ENCODE measurements at places on chromosomes 16 and 17.

DNA sequence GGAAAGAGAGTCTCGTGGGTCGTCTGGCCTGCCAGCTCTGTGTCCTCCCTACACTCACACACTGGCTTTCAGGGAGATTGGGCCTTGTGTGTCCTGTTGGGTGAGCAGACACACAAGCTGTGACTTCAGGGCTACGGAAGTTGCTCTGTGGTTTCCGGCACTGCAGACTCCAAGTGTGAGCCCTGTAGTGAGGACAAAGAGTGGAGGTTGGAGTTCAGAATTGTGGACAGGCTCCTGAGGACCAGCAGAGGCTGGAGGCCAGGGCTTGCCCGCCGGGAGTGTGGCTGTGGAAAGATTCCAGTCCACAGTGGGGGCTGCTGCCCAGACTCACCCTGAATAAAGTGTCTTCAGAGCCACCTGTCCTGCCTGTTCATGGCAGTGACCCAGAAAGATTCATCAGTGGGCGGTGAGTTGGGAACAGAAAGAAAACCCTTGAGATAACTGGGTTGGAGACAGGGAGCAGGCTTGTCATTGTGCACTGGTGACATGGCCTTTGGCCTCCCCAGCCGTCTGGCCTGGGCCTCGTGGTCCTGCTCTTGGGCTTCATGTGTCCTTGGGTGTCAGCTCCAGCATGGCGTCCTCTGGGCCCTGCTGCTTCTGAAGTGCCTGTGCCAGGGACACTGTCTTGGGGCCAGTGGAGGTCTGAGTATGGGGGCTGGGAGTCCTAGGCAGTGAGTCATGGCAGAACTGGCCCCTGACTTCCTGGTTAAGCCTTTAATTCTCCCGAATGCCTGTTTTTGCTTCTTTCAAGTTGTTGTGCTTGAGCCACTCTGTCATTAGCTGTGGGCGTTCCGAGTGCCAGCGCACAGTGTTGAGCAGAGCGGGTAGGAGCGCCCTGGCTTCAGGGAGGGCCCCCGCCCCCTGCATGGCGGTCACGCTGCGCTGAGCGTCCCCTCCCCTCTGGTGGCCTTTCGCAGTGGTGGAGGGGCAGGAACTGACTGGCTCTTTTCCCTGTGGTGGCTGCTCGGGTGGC is 19.9 kb upstream of the ZNF750 start:
- H3K4me1 ChIP-seq: peaks cover 23% of the 10 kb centered on the region
- no peak for DNase-seq
- peaks cover 5% of the 10 kb centered on the region for H3K36me3 ChIP-seq
- peak overlapping the region; percentile 46 for H3K27ac ChIP-seq
- H3K4me3 ChIP-seq: no peak overlapping the region

DNA sequence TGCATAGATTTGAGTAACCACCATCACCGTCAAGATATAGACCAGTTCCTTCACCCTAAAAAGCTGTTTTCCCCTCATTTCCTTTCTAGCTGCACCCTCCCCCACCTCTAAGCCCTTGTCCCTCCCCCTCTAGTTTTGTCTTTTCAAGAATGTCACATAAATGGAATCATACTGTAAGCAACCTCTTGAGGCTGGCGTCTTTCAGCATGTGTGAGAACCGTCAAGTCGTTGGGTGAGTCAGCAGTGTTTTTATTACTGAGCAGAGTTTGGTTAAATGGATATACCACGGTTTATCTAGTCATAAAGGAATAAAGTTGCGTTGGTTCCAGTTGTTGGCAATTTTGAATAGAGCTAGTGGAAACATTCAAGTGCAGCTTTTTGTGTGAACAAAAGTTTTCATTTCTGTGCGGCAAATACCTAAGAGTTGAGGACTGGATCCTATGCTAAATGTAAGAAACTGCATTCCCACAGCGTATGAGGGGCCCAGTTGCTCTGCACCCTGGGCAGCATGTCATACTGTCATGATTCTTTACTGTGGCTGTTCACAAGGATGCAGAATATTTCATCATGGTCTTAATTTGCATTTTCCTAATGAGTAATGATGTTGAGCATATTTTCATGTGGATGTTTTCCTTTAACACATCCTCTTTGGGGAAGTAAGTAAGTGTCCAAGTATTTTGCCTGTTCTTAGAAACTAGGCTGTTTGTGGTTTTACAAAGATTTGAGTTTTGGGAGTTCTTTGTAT is 264.3 kb downstream of the CPPED1 start:
- DNase-seq: no peak
- H3K27me3 ChIP-seq: no peaks in the 10 kb centered on the region
- no peak overlapping the region for H3K27ac ChIP-seq

GRCh38 chr16:11806721-11807120 is 9.7 kb upstream of the ZC3H7A start:
- H3K27ac ChIP-seq: no peak overlapping the region
- H3K36me3 ChIP-seq: no peaks in the 10 kb centered on the region
- H3K27me3 ChIP-seq: no peaks in the 10 kb centered on the region
- DNase-seq: no peak

DNA sequence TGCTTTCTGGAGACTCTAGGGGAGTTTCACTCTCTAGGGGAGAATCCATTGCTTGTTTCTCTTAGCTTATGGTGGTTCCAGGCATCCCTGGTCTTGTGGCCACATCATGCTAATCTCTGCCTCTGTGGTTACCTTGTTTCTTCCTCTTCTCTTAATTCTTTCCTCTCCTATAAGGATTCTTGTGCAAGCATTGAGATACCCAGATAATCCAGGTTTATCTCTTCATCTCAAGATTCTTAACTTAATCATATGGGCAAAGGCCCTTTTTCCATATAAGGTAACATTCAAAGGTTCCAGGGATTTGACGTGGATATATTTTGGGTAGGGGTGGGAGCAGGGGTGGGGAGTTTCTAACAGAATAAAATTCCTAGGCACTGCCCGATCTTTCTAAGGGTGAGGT is 32.6 kb downstream of the FAM20A start:
- no peak overlapping the region for H3K4me3 ChIP-seq
- no peak for DNase-seq

- no peak within 1 kb of the TSS for H3K4me3 ChIP-seq
- peak within 1 kb of the TSS; percentile 29 for H3K27ac ChIP-seq
- H3K4me1 ChIP-seq: no peaks in the 10 kb centered on the region
- H3K27me3 ChIP-seq: peaks cover 2% of the 10 kb centered on the region
Observed at GRCh38 chr17:34285286-34285792, at the start of gene CCL11. Gene CCL11 (plus strand): TSS chr17:34285742. CDS start chr17:34285809, 67 bp downstream.

- H3K4me3 ChIP-seq: no peak overlapping the region
- no peak overlapping the region for H3K27ac ChIP-seq
- no peaks in the 10 kb centered on the region for H3K36me3 ChIP-seq
- DNase-seq: no peak
Observed at GRCh38 chr16:557463-558297, 2.5 kb upstream of the PRR35 start.

DNA sequence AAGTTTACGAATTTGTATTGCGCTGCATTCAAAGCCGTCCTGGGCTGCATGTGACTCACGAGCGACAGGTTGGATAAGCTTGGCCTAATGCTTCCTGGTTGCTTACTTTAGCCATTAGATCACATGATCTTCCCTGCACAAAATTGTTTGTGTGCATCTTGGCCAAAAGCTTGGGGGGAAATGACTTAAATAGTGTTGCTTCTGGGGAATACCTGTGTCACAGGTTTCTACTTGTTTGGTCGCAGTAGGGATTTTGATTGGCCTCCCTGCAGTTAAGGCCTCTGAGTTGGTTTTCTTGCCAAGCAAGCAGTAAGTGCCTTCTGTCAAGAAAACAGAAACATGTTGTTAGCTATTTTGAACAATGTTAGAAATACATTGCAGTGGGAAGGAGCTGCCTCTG is 39.6 kb upstream of the DUSP14 start:
- no peaks in the 10 kb centered on the region for H3K4me1 ChIP-seq
- peaks cover 63% of the 10 kb centered on the region for H3K36me3 ChIP-seq
- no peak overlapping the region for H3K27ac ChIP-seq
- no peak for DNase-seq

DNA sequence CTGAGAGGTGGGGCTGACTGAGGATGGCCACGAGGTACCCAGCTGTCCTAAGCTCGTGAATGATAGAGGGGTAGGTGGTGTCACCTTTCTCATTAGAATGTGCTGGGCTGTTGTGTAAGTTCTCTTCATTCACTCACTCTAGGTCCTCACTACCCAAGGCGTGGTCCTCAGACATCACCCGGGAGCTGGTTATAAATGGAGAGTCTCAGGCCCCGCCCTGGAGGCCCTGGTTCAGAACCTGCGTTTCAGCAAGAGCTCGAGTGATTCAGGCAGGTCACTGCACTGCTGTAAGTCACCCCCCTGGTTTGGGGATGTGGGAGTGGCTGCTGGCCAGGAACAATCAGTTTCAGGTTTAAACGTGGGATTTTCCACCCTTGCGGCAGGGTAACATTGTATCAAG is 139.8 kb downstream of the FOXL1 start:
- H3K27ac ChIP-seq: no peak overlapping the region
- no peaks in the 10 kb centered on the region for H3K4me1 ChIP-seq
- H3K27me3 ChIP-seq: peaks cover 3% of the 10 kb centered on the region
- H3K4me3 ChIP-seq: no peak overlapping the region
- DNase-seq: no peak

GRCh38 chr16:56679818-56680217 is 2.5 kb upstream of the MT1X start:
- peaks cover 22% of the 10 kb centered on the region for H3K27me3 ChIP-seq
- H3K27ac ChIP-seq: peak overlapping the region; percentile 57
- no peak overlapping the region for H3K4me3 ChIP-seq
- peak; percentile 75 for DNase-seq
- H3K36me3 ChIP-seq: no peaks in the 10 kb centered on the region
- peaks cover 29% of the 10 kb centered on the region for H3K4me1 ChIP-seq

- H3K4me1 ChIP-seq: peaks cover 6% of the 10 kb centered on the region
- H3K4me3 ChIP-seq: no peak overlapping the region
- H3K36me3 ChIP-seq: peaks cover 55% of the 10 kb centered on the region
- no peak for DNase-seq
- no peaks in the 10 kb centered on the region for H3K27me3 ChIP-seq
Observed at GRCh38 chr17:4175921-4176807, 33.2 kb downstream of the CYB5D2 start.

DNA sequence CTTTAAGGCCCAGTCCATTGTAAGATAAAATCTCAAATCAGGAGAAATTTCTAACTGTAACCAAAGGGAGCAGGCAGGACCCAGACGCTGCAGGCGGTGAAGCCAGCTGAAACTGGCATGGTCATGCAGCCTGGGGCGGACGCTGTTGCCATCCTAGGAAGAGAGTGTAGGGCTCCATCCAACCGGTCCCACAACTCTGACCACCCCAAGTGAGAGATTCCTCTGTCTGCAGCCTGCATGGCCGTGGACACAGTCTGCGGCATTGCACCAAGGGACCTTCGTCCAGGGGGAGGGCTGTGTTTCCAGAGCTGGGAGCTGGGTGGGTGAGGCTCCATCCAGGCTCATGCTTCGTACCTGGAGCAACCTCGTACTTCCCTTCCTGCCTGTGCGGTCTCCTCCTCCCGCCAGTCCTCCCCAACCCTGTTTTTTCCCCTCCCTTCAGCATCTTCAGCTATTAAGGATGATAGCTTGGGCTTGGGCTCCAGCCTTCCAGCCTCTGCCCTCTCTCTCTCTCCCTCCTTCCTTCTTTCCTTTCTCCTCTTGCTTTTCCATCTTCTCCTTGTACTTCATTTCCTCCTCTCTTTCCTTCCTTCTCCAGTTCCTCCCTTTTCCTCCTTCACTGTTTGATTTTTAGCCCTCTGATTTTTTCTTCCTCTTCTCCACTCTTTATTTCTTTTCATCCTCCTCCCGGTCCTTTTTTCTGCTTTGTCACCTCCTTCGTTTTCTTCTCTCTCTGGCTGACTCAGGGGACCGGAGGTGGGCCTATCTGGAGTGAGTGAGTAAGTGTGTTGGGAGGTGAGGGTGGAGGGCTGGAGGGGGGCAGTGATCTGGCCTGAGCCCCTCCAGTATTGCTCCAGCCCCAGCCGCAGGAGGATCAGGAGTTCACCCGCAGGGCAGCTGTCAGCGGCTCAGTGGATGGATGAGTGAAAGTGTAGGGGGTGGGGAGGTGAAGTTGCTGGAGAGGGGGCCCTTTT is 17.0 kb upstream of the LHX1 start:
- no peaks in the 10 kb centered on the region for H3K36me3 ChIP-seq
- H3K4me1 ChIP-seq: no peaks in the 10 kb centered on the region
- no peak for DNase-seq
- peaks cover 67% of the 10 kb centered on the region for H3K27me3 ChIP-seq
- H3K27ac ChIP-seq: no peak overlapping the region

GRCh38 chr17:78889531-78889930 is 13.5 kb downstream of the CEP295NL start:
- no peak for DNase-seq
- no peak overlapping the region for H3K27ac ChIP-seq
- no peaks in the 10 kb centered on the region for H3K27me3 ChIP-seq
- H3K36me3 ChIP-seq: no peaks in the 10 kb centered on the region

DNA sequence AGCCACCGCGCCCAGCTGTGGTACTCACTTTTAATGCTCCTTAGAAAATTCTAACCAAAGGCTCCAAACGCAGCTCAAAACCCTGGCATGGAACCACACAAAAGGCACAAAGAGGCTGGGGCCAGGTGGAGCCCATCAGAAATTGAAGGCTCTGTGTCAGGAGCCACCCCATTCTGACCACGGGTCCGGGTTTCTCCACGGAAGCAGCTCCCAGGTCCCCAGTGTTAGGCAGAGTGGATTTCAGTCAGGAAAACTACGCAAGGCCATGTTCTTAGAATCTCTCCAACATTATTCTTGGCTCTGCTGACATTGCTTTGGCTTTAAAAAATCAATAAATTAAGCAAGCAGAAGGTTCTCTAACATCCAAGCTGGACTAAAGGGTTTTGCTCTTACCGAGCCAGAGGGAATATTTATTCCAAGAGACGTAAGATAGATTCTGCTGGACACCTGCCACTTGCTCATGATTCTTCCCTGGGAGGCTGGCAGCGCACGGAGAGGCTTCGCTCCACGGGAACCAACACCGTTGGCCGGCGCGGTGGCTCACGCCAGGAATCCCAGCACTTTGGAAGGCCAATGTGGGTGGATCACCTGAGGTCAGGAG is 93.5 kb downstream of the NXN start:
- peak; percentile 65 for DNase-seq
- no peaks in the 10 kb centered on the region for H3K36me3 ChIP-seq
- peak overlapping the region; percentile 63 for H3K27ac ChIP-seq
- peaks cover 5% of the 10 kb centered on the region for H3K4me1 ChIP-seq
- H3K4me3 ChIP-seq: no peak overlapping the region

GRCh38 chr17:77375108-77375916 is 234.5 kb downstream of the SEC14L1 start:
- H3K36me3 ChIP-seq: no peaks in the 10 kb centered on the region
- DNase-seq: no peak
- peaks cover 83% of the 10 kb centered on the region for H3K4me1 ChIP-seq
- no peaks in the 10 kb centered on the region for H3K27me3 ChIP-seq
- H3K27ac ChIP-seq: peak overlapping the region; percentile 96
- peak overlapping the region; percentile 91 for H3K4me3 ChIP-seq
